ENCODE measurements at places on chromosomes 6 and 20.
A peak's percentile ranks its signal among the peaks of the same experiment; 100 is the strongest.

- no peaks in the 10 kb centered on the region for H3K36me3 ChIP-seq
- DNase-seq: no peak
- H3K4me1 ChIP-seq: no peaks in the 10 kb centered on the region
- no peaks in the 10 kb centered on the region for H3K27me3 ChIP-seq
Observed at GRCh38 chr6:139765825-139766285, 391.4 kb upstream of the CITED2 start.

GRCh38 chr6:170404036-170404435 is 97.5 kb downstream of the FAM120B start:
- H3K4me1 ChIP-seq: peaks cover 21% of the 10 kb centered on the region
- peak overlapping the region; percentile 10 for H3K27ac ChIP-seq

DNA sequence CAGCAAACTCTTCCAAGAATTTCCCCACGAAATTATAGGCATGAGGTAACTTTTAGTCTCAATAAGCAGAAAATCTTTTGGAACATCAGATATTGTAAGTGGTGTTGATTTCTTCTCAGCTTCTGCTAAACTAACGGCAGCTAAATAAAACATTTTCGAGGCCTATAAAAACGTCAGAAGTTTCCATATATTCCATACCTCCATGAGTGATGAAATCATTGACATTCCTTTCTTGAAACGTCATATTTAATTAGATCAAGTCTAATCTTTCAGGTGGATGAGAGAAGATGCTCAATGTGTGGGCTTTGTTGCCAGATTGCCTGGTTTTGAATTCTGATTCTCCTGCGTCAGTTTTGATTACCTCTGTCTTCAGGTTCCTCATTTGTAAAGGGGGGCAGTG is 81.3 kb downstream of the CDC5L start:
- no peaks in the 10 kb centered on the region for H3K36me3 ChIP-seq
- DNase-seq: no peak
- peaks cover 14% of the 10 kb centered on the region for H3K4me1 ChIP-seq
- no peak overlapping the region for H3K4me3 ChIP-seq

GRCh38 chr6:43509984-43510826 is at the start of gene LRRC73:
LRRC73 (minus strand) TSS chr6:43510346; CDS start chr6:43509785, 561 bp downstream.
- peaks cover 68% of the 10 kb centered on the region for H3K36me3 ChIP-seq
- H3K4me3 ChIP-seq: peak within 1 kb of the TSS; percentile 50
- H3K27ac ChIP-seq: peak within 1 kb of the TSS; percentile 78
- H3K27me3 ChIP-seq: no peaks in the 10 kb centered on the region
- DNase-seq: peak; percentile 94
- H3K4me1 ChIP-seq: peaks cover 46% of the 10 kb centered on the region

- no peak overlapping the region for H3K27ac ChIP-seq
- DNase-seq: no peak
- H3K4me1 ChIP-seq: no peaks in the 10 kb centered on the region
Observed at GRCh38 chr6:3545156-3545555, 88.3 kb upstream of the SLC22A23 start.

- H3K27me3 ChIP-seq: no peaks in the 10 kb centered on the region
- H3K4me1 ChIP-seq: no peaks in the 10 kb centered on the region
- no peak for DNase-seq
- no peak overlapping the region for H3K27ac ChIP-seq
- no peak overlapping the region for H3K4me3 ChIP-seq
Observed at GRCh38 chr20:23962272-23962671, 26.3 kb downstream of the GGTLC1 start.

DNA sequence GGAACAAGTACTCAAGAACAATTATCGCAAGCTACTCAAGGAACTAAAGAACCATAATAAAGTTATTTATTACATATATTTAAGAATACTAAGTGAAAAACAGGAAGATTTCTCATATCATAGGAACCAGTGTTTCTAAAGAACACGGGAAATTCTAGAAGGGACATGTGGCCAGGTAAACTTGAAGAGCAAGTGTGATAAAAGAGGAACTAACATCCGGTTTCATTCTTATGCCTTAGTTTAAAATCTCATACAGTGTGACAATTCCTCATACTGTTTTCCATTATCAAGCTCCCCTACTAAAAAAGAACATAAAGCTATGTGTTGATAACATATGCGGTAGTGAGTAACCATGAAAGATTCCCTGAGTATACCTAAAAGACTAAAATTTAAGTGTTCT is 163.5 kb upstream of the SHLD1 start:
- no peak for DNase-seq
- peaks cover 13% of the 10 kb centered on the region for H3K36me3 ChIP-seq
- H3K27ac ChIP-seq: no peak overlapping the region
- no peak overlapping the region for H3K4me3 ChIP-seq

GRCh38 chr20:25220021-25220730 is 24.7 kb downstream of the ENTPD6 start:
- no peaks in the 10 kb centered on the region for H3K27me3 ChIP-seq
- peaks cover 14% of the 10 kb centered on the region for H3K4me1 ChIP-seq
- no peak overlapping the region for H3K4me3 ChIP-seq
- H3K36me3 ChIP-seq: peaks cover 94% of the 10 kb centered on the region

GRCh38 chr20:2140561-2140960 is 38.9 kb downstream of the STK35 start:
- H3K27me3 ChIP-seq: no peaks in the 10 kb centered on the region
- no peak for DNase-seq
- peaks cover 23% of the 10 kb centered on the region for H3K36me3 ChIP-seq
- H3K4me1 ChIP-seq: peaks cover 15% of the 10 kb centered on the region
- H3K4me3 ChIP-seq: no peak overlapping the region

- DNase-seq: no peak
- H3K4me3 ChIP-seq: peak overlapping the region; percentile 74
- H3K4me1 ChIP-seq: peaks cover 8% of the 10 kb centered on the region
- H3K27ac ChIP-seq: peak overlapping the region; percentile 75
- H3K27me3 ChIP-seq: no peaks in the 10 kb centered on the region
Observed at GRCh38 chr6:136822046-136822375, 381 bp upstream of the PEX7 start.

DNA sequence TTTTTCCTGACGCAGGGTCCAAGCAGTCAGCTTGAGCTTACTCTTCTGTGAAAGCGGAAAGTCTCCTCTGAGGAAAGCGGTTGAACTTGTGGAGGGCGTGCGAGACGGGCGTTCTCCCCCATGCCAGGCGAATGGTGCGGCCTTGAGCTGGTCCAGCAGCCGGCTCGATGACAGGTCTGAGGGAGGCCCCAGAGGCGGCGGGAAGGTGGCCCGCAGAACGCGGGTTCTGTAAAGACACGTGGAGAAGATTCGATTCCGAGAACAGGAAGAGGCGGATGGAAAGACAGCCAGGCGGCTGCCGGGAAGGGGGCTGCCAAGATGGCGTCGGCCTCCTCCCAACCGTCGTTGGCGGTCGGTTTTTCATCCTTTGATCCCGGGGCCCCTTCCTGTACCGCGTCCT is 75.6 kb upstream of the TXNDC5 start:
- no peak for DNase-seq
- peaks cover 2% of the 10 kb centered on the region for H3K27me3 ChIP-seq
- no peak overlapping the region for H3K27ac ChIP-seq
- H3K36me3 ChIP-seq: no peaks in the 10 kb centered on the region
- H3K4me3 ChIP-seq: no peak overlapping the region
- H3K4me1 ChIP-seq: no peaks in the 10 kb centered on the region

- H3K27ac ChIP-seq: no peak overlapping the region
- H3K4me3 ChIP-seq: no peak overlapping the region
- H3K27me3 ChIP-seq: no peaks in the 10 kb centered on the region
- peaks cover 51% of the 10 kb centered on the region for H3K36me3 ChIP-seq
- H3K4me1 ChIP-seq: peaks cover 9% of the 10 kb centered on the region
Observed at GRCh38 chr20:45419188-45420091, 3.5 kb downstream of the PIGT start.

GRCh38 chr6:33885132-33886057 is 81.6 kb upstream of the MLN start:
- H3K4me1 ChIP-seq: peaks cover 5% of the 10 kb centered on the region
- no peak for DNase-seq
- peaks cover 2% of the 10 kb centered on the region for H3K27me3 ChIP-seq
- no peak overlapping the region for H3K4me3 ChIP-seq
- no peak overlapping the region for H3K27ac ChIP-seq

DNA sequence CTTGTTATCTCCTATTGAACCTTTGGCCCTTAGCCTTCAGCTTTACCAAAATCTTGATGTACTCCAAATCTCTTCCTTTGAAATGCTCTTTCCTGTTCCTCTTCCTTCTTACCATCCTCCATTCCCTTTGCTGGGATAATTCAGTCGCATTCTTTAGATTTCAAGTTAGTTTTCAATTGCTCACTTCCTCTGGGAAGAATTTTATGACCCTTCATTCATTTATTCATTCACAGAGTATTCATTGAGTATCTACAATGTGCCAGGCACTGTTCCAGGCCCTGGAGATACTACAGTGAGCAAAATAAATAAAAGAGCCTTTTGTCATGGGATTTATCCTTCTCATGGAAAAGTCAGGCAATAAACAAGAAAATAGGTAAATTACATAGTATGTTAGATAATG is 548.2 kb upstream of the FLRT3 start:
- no peak for DNase-seq
- H3K4me1 ChIP-seq: peaks cover 4% of the 10 kb centered on the region
- no peaks in the 10 kb centered on the region for H3K27me3 ChIP-seq
- no peaks in the 10 kb centered on the region for H3K36me3 ChIP-seq
- no peak overlapping the region for H3K27ac ChIP-seq

DNA sequence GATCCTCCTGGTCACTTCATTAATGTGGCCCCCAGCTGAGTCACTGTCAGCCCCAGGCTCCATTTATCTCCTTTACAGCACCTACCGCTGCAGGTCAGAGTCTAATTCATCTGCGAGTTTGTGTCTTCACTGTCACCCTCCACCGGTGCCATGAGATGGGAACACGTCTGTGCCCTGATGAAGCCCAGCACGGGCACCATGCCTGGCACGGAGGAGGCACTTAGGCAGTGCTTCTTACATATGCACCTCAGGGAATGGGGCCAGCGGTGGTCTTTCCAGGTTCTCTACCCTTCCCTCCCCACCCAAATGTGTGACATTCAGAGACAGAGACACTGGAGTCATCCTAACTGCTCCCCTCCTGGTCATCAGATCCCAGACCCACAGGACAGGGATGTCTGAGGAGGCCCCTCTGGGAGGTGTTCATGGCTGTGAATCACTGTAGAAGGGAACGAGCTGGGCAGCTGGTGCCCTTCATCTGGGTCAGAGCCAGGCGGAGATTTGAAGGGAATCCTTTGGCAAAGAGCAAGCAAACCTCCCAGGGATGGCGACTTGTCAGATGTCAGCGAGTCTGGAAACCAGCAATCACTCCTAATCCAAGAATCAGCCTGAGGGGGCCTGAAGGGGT is 364.6 kb downstream of the PREX1 start:
- H3K27me3 ChIP-seq: peaks cover 9% of the 10 kb centered on the region
- H3K4me1 ChIP-seq: peaks cover 33% of the 10 kb centered on the region
- no peaks in the 10 kb centered on the region for H3K36me3 ChIP-seq
- no peak overlapping the region for H3K27ac ChIP-seq
- DNase-seq: no peak

DNA sequence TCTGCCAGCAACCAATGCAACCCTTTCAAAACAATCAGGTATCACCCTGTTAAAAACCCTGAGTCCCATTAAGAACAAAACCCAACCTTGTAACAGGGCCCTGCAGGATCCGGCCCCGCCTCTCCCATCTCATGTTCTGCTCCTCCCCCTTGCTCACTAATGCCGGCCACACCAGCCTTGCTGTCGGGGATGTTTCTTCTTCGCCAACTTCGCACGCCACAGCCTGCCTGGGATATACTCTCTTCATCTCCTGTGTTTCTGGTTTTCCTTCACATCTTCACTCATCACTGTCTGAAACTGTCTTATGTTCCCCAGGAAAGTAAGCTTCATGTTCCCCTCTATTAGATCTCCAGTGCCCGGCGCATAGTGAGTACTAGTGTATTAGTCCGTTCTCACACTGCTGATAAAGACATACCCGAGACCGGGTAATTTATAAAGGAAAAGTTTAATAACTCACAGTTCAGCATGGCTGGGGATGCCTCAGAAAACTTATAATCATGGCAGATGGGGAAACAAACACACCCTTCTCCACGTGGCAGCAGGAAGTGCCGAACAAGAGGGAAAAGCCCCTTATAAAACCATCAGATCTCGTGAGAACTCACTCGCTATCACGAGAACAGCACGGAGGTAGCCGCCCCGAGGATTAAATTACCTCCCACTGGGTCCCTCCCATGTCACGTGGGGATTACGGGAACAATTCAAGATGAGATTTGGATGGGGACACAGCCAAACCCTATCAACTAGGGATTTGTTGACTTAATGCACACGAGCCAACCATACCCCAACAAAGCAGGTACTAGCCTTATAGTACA is 5.1 kb downstream of the TP53RK start:
- H3K27ac ChIP-seq: peak overlapping the region; percentile 76
- H3K4me1 ChIP-seq: peaks cover 31% of the 10 kb centered on the region
- H3K27me3 ChIP-seq: no peaks in the 10 kb centered on the region
- no peak for DNase-seq

GRCh38 chr6:10481101-10481500 is 40.0 kb upstream of the GCNT2 start:
- H3K27ac ChIP-seq: no peak overlapping the region
- no peaks in the 10 kb centered on the region for H3K4me1 ChIP-seq
- H3K4me3 ChIP-seq: no peak overlapping the region
- no peaks in the 10 kb centered on the region for H3K27me3 ChIP-seq
- H3K36me3 ChIP-seq: no peaks in the 10 kb centered on the region

DNA sequence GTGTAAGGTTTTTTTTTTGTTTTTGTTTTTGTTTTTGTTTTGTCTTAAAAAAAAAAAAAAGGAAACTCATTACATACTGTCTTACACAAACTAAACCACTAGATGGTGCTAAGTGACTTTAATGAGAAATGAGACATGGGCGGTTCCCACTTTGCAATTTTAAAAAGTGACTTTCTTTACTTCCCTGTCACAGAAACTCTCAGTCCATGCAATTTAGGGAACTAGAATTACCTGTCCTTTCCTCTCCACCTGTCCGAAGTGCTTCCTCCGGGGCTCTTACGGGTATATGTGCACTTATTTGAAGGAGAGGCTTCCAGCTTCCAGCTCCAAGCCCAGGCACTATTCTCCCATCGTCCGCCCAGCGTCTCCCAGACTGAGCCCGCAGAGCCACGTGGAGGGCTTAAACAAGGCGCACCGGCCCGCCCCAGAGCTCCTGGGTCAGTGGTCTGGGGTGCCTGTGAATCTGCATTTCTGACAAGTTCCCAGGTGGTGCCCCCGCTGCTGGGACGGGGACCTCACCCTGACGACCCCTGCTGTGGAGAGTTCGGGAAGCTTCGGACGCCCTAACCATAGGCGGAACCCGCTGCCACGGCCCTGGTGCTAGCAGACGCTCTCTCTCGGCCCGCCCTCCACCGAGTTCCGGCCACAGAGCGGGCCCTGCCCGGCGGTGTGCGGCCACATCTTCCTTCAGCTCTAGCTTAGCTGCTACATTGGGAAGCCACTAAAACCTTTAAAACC is 26.1 kb downstream of the BFSP1 start:
- peak; percentile 41 for DNase-seq
- H3K4me3 ChIP-seq: peak overlapping the region; percentile 53
- no peak overlapping the region for H3K27ac ChIP-seq
- H3K27me3 ChIP-seq: peaks cover 5% of the 10 kb centered on the region
- peaks cover 15% of the 10 kb centered on the region for H3K4me1 ChIP-seq
